Gastroesophageal sphincter (tissue), 4 donors: ENCODE measurements at places on chromosomes 3 and 15. TPM values are rescaled to one million over a fixed set of nuclear protein-coding genes. Genes with fewer than 3 reads are reported as not detected.

- ATAC-seq, result peak; percentile 23
Measured at GRCh38 chr15:57387564-57388076, 11.3 kb downstream of the CGNL1 start.

GRCh38 chr15:33204926-33205325, 10.4 kb upstream of the FMN1 start:
- ATAC-seq, result no peak

DNA sequence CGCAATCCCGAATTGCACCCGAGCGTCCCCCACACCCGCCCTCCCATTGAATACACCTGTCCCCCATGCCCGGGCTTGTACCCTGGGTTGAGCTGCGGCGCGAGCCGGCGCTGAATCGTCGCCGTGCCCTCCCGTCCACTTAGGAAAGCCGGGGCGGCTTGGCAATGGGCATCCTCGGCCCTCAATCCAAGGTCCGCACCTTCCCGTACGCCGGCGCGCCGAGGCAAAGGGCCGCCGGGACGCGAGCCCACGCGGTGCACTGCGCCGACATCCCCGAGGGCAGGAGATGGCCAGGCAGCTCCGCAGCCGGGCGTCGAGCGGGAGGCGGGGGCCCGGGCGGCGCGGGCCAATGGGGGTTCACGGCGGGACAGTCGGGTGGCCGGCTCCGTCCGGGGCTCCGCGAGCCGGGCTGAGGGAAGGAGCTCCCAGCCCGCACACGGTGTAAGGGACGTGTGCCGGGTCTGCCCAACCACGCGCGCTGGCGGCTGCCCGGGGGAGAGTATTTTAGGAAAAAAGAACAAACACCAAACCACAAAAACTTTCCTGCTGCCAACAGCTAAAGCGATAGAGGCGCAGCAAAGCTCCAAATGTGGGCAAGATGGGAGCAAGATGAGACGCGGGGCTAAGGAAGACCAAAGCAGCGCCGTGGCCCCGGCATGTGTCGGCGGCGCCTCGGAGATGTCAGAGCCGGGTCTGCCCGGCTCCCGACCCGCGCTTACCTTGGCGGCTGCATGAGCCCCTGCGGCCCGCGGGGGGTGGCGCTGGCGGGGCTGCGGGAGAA, 621 bp downstream of the RGMA start:
- peak; percentile 75 for ATAC-seq

DNA sequence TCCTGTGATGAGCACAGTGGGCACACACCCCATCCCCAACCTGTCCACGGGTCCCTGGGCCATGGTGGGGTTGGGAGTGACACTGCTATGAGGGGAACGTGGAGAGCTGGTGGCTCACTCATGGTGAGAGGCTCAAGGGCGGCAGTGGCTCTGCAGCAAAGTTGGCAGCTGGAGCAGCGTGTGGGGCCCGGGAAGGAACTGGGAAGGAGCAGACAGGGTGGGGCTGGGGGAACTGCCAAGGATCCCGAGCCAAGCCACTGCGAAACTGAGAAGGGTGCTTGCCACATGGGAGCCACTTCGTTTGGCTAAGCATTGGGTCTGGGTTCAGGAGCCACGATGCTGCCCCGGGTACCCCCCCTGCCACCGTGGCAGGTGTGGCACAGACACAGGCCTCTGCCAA, 80.1 kb downstream of the SNRK start:
- ATAC-seq, result peak; percentile 34

- ATAC-seq, result no peak
Measured at GRCh38 chr3:10344147-10344943, 23.4 kb upstream of the SEC13 start.

DNA sequence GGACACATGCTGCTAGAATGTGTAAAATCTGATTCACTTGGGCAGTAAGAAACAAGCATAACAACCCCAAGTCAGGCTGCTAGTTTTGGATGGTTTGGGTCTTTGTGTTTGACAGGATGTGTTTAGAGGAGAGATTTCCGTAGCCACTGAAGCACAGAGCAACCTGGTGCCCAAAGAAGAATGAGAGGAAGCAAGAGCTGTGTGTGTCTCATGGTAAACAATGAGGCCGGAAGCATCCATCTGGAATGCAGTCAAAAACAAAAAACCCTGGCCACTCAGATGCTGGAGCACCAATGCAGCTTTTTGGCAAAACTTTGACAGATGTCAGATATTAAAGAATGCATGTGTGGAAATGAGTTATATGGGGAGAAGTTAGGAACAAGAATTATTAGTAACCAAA, 39.4 kb upstream of the SNRK start:
- ATAC-seq, result no peak

The C3orf20 gene
- not detected for total RNA-seq

GRCh38 chr15:101045236-101045646, 126.1 kb downstream of the LRRK1 start:
- no peak for ATAC-seq

The HTR3E gene
- total RNA-seq, result not detected

The PLA2G4D gene
- total RNA-seq, result not detected

The KLHL40 gene
- not detected for total RNA-seq

DNA sequence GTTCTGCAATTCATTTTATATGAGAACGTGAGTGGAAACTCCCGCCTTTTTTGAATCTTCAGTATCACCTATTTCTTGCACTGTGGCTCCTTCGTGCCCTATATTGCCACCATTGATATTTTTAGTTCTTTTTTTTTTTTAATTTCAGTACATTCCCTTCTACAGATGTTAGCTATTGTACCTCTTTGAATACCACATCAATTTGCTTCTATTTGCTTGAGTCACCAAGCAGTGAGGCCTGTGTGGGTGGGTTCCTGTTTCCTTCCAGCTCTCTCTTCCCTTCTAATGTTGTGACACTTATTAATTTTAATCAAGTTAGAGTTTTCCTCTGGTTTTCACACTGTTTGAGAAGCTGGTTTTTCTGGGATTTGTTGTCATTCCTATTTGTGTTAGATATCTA, 8.7 kb downstream of the HACD2 start:
- ATAC-seq, result no peak

The IMP3 gene
- 79.8 TPM for total RNA-seq

DNA sequence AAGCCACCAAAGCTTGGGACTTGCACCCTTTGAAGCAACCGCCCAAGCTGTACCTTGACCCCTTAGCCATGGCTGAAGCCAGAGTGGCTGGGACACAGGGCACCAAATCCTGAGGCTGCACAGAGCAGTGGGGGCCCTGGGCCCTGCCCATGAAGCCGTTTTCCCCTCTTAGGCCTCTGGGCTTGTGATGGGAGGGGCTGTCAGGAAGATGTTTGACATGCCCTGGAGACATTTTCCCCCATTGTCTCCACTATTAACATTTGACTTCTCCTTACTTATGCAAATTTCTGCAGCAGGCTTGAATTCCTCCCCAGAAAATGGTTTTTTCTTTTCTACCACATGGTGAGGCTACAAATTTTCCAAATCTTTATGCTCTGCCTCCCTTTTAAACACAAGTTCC, 522.2 kb downstream of the EDEM1 start:
- no peak for ATAC-seq
